IMR-90 (cell line): ENCODE measurements at places on chromosomes 12 and 14. TPM values are rescaled to one million over a fixed set of nuclear protein-coding genes. Genes with fewer than 3 reads are reported as not detected.

KRT6C gene
- total RNA-seq, result not detected in 2 replicates

GRCh38 chr12:94805749-94806529 is 155.6 kb upstream of the TMCC3 start:
- peak; percentile 43 for DNase-seq

DNA sequence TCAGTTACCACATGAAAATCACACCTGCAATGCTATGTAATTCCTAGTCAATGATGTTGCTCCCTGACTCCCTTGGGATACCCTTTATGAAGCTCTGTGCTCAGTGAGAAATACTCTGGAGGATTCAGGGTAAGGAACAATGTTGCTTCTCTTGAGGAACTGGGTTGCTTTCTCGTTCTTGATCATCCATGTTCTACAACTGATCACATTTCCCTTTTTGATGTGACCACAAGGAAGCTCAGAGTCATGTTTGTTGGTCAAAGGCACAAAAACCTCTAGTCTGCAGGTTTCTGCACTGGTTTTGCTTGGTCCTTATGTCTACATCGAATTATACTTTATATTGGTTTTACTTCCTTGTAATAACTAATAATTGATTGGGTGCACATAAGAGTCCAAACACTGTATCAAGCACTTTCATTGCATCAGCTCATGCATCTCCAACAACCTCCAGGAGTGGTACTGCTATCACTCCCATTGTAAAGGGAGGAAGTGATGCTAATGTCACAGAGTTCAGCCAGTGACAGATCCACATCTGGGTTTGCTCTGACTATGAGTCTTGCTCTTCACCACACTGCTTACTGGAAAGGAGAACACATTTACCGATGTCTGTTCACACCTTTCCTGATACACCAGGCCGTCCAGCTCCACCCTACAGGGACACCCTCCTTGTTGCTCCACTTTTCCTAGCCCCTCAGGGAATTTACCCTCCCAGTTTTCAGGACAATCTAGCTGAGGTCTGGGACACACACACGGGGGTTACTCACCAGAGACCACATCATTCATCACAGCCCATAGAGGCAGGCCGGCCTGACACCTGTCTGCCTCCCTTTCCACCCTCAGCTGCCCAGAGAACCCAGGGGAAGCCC is 41.0 kb downstream of the CMKLR1 start:
- no peak for DNase-seq

DNA sequence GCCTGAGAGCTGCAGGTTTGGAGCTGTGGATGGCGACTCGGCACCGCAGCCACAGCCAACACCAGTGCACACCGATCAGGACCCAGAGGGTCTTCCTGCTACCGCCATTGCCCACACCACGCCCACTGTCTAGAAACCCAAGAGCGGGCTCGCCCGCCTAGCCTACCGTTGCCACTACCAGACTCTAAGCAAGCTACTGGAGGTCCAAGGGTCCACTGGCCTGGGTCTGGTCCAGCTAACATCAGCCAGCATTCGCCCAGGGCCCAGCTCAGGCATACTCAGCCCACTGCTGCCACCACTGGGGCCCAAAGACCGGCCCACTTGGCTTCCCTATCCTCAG is 30.5 kb upstream of the MON2 start:
- no peak for DNase-seq

GRCh38 chr14:28983279-28983678 is 216.7 kb downstream of the FOXG1 start:
- no peak for DNase-seq

DNA sequence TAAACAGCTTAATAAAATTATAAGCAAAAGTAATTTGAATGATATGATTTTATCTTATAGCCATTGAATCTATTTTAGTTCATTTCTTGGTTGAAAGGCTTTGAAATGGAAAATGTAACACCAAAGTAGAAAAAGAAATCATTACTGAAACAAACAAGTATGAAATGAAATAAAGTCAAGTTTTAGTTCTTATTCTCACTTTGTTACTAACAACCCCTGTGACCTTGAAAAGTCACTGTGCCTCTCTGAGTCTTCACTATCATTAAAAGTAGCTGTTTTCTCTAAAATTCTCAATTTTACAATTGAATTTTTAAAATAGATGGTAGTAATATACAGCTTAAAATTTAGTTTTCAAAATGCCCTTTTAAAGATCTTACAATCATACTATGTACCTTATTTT is 32.4 kb upstream of the SLC17A8 start:
- no peak for DNase-seq

MTA1 gene
- total RNA-seq, result 19.4 and 21.5 TPM in 2 replicates
